Activated T-helper 1 cell treated with anti-CD3 and anti-CD28 coated beads, Interleukin-12 subunit alpha, Interleukin-12 subunit beta, Interleukin-2, Interleukin-4 antibody, amounts not matched to agents 30 ng/mL and 10 ng/mL and 1 ng/mL, durations not matched to agents 14 hours and 24 hours and 36 hours (primary cell): ENCODE measurements at places on chromosomes 7 and 10. TPM values are rescaled to one million over a fixed set of nuclear protein-coding genes. Genes with fewer than 3 reads are reported as not detected.

ZNF804B gene
- not detected in 2 replicates for total RNA-seq

DNA sequence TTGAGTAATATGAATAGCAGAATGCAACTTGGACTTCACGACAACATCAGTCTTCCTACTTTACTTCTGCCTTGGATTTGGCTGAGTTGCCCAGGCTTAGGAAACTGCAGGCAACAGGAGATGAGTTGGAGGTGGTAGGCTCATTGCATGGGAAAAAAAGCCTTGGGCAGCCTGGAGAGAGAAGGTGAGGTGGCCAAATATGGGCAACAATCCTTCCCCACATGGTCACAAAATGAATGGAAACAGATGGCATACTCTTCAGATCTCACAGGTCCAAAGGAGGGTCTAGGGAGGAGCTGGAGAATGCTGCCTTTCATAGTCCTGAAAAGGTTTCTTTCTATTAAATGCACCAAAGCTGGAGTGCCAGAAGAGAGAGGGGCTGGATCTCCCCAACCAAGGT is 128.6 kb upstream of the AOAH start:
- no peak for DNase-seq

DNA sequence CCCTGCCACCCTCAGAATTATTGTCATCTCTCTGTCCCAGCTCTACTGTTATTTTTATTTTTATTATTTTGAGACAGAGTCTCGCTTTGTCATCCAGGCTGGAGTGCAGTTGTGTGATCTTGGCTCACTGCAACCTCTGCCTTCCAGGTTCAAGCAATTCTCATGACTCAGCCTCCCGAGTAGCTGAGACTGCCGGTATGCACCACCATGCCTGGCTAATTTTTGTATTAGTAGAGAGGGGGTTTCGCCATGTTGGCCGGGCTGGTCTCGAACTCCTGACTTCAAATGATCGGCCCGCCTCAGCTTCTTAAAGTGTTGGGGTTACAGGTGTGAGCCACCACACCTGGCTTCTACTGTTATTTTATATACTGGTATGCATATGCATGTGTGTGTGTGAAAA is 11.0 kb downstream of the CALHM2 start:
- DNase-seq = no peak

GRCh38 chr10:67602268-67602950 is 93.6 kb downstream of the CTNNA3 start:
- no peak for DNase-seq

VKORC1L1 gene
- 28.8 and 30.1 TPM in 2 replicates for total RNA-seq

GRCh38 chr7:81788246-81788645 is 18.4 kb upstream of the HGF start:
- DNase-seq = no peak

DNA sequence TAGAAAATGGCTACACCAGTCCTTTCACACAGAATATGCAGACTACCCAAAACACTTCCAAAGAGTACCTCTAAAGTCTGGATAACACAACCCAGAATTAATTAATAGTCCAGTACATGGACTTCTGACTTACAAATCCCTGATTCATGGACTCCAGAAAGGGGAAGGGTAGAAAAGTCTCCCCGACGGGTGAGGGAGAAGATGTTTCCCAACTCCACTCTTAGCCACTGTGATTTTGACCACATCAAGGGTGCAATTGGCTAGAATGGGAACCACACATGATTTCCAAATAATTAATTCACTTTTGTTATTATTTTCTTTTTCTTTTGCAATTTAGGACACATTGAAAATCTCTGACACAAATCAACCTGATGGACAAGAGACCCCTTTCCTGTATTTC is 1.4 kb downstream of the TMEM130 start:
- no peak for DNase-seq

APBB1IP gene
- total RNA-seq = 39.6 and 43.6 TPM in 2 replicates

- no peak for DNase-seq
These were observed 45.0 kb downstream of the PANK1 start for GRCh38 chr10:89600041-89600440.

DNA sequence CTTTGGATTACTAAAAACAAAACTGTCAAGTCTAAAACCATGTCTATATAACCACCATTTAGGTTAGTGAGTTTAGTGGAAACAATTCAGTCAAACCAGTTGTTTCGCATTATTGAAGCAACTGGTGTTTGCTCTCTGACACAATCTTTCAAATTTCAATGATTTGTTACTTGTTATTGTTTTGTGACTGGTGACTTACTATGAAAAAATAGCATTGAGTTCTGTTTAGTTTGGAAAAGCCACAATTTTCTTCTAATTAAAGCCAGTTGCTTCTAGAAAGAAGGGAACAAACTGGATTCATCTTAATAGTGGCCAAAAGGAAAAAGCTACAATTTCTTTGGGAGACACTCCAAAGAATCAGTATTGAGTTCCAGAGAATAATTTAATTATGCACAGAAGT is 30.4 kb downstream of the LAMB4 start:
- no peak for DNase-seq

DNA sequence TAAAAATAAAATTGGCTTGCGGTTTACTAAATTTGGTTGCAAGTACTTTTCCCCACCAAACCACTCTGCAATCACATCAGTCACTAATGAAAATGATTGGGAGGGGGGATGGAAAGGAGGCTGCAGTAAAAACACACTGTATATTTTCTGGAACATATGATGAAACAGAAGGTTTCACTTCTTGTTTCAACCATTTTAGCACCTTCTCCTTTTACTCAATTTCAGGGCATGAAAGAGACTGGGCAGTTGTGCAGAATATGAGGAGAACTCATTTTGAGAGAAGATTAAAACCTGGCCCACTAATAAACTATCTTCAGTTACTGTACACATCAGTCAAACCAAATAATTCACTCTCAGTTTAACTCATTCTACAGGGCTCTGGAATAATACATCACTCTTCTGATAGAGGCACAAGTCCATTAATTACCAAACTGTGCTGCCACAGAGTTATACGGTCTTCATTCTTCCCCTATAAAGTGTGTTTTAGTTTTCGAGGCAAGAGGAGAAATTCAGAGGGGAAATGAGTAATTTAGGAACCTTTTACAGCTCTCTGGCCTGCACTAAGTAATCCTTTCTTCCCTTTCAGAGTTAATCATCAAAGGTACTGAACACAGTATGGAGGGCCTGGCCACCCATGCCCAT is 25.5 kb downstream of the JAZF1 start:
- no peak for DNase-seq

- DNase-seq = peak; percentile 63
These were observed 58.4 kb downstream of the DNAJC12 start for GRCh38 chr10:67779465-67780203.

- no peak for DNase-seq
These were observed 172.2 kb downstream of the C7orf25 start for GRCh38 chr7:42739638-42740037.

GNG11 gene
- not detected in 2 replicates for total RNA-seq

- no peak for DNase-seq
These were observed 11.6 kb downstream of the PAPSS2 start for GRCh38 chr10:87671139-87671815.

- no peak for DNase-seq
These were observed 46.2 kb downstream of the ZNF438 start for GRCh38 chr10:30985512-30985911.

GRCh38 chr10:74765465-74765975 is 60.9 kb upstream of the KAT6B start:
- no peak for DNase-seq

DNA sequence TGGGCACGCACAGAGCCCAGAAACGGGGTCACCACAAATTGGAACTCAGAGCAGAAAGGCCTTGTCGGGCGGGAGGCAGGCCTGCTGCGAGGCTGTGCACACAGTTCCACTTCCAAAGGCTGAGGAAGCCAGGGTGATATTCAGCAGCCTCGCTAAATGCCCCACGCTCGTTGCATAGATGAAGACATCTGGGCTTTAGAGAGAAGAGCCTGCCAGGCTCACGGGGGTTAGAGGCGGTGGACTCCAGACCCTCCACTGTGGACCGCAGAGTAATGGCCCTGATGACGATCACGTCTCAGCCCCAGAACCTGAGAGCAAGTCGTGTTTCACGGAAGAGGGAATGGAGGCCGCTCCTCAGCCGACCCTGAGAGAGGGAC is 104.2 kb downstream of the DNAJB6 start:
- DNase-seq = no peak

PSTK gene
- 4.5 and 4.8 TPM in 2 replicates for total RNA-seq

DNA sequence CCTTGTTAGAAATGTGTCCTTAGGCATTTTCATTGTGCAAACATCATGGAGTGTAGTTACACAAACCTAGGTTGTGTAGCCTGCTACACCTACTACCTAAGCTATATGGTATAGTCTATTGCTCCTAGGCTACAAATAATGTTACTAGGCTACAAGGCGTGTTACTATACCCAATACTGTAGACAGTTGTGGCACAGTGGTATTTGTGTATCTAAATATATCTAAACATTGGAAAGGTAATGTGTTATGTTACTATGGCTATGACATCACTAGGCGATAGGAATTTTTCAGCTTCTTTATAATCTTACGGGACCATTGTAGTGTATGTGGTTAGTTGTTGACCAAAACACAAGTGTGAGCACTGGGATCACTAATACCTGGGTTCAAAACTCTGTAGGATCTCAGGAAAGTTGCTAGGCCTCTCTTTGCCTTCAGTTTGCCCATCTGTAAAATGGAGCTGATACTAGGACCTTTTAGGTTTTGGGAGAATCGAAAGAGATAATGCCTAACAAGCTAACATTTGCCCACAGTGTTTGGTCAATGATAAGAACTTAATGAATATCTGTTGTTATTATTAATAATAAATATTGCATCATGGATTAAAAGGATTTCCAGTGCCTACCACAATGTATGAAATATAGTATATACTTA is 2.7 kb downstream of the BICC1 start:
- no peak for DNase-seq

- no peak for DNase-seq
These were observed 825.1 kb upstream of the ZWINT start for GRCh38 chr10:57186201-57186600.

GRCh38 chr10:116712989-116713543 is 29.3 kb downstream of the HSPA12A start:
- DNase-seq = no peak

GRCh38 chr10:18959369-18959768 is 89.2 kb upstream of the MALRD1 start:
- no peak for DNase-seq

DNA sequence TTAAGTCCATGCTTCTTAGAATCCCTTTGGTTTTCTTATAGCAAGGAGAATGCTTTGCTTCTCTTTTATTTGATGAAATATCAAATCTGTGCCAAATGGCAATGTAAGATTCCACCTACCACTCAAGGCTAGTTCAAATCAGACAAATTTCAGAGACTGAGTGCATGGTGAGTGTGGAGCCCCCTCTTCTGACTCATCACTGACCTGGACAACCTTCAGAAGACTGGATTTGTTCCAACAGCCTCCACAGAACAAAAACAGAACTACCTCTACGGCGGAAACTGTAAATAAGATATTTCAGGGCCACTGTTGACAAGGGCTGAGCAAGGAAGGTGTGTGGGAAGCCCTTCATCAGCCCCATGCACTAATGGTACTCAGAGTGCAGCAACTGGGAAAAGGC is 21.1 kb downstream of the NCAPG2 start:
- no peak for DNase-seq

SNX13 gene
- 27.3 and 27.6 TPM in 2 replicates for total RNA-seq

ALOX5 gene
- 2.9 and 3.1 TPM in 2 replicates for total RNA-seq

DNA sequence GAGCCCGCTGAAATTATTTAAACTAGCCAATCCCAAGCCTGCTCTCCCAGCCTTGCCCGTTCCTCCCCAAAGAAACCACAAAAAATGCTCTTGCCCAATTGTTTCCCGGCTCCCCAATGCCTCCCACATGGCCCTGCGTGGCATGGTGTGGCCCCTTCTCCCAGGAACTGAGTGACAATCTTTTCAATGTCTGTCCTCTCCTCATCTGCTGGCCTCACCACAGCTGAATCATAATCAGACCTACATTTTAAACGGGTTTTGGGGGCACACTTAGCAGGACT is 201.5 kb downstream of the PRPF18 start:
- no peak for DNase-seq

LLCFC1 gene
- total RNA-seq = not detected in 2 replicates

CYP2C8 gene
- not detected in 2 replicates for total RNA-seq

DNA sequence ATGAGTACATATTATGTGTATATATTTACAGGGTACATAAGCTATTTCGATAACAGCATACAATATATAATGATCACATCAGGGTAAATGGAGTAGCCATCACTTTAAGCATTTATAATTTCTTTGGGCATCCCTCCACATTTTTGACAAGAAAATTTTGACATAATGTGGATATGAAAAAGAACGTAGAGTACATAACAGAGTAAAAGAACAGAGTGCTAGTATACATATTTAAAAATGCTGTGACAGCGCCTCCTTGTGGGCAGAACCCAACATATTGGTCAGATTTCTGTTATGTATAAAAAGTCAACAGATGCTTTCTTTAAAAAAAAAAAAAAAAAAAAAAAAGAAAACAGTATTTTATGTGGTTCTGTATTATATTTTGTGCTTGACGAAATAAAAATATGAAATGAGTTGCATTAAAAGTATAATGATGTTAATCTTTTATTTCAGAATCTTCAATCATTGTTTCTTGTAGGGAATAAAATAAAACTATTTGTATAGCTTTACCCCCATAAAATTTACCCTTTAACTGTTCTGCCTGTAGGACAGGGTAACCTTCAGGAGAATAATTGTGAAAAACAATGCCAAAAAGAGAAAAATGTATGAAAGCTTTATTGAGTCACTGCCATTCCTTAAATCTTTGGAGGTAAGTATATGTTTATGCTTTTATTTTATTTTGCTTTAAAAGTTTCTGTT is 18.3 kb upstream of the HBP1 start:
- peak; percentile 57 for DNase-seq

PPP1R9A gene
- total RNA-seq = not detected in 2 replicates

- DNase-seq = peak; percentile 40
These were observed 77.0 kb downstream of the OAT start for GRCh38 chr10:124341768-124342135.

- no peak for DNase-seq
These were observed 113.3 kb downstream of the GLI3 start for GRCh38 chr7:42123716-42124115.
